Stimulated activated CD4-positive, alpha-beta T cell treated with anti-CD3 and anti-CD28 coated beads, Interleukin-12 subunit alpha, Interleukin-12 subunit beta, amount 100 ng/mL, for 4 hours (primary cell): ENCODE measurements at places on chromosomes 6 and 20.
A peak's percentile ranks its signal among the peaks of the same experiment; 100 is the strongest.

DNA sequence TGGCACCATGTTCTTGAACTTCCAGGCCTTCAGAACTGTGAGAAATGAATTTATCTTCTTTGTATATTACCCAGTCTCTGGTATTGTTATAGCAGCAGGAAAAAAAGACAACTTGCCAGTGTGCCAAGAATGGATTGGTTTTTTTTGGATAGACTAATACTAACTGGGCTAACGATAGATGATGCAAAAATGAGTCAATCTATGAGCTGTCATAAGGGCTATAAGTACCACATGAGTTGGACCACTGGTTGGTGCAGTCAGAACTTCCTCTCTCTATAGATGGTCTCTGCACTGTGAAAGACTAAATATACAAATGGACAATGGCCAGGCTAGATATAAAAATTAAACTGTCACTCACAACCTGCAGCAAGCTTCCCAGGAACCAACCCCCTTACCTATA is 87.6 kb upstream of the COL21A1 start:
- DNase-seq, result no peak

GRCh38 chr6:107894809-107895396 is 63.1 kb downstream of the SEC63 start:
- DNase-seq, result no peak

DNA sequence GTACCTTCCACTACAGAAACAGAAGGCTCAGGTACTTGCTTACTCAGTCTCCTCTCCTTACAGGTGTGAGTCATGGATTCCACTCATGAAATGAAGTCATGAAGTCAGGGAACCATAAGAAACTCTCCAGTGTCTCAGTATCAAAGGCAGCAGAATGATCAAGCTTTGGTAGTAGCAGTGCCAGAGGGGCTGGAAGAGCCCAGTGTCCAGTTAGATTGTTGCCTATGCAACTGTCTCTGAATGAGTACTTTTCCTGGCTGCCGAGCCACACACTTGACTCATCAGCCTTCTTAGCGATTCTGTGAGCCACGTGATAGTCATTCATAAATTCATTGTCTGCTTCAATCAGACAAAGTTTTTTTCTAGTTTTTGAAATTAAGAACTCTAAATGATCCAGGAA is 52.2 kb upstream of the DTNBP1 start:
- DNase-seq, result no peak

DNA sequence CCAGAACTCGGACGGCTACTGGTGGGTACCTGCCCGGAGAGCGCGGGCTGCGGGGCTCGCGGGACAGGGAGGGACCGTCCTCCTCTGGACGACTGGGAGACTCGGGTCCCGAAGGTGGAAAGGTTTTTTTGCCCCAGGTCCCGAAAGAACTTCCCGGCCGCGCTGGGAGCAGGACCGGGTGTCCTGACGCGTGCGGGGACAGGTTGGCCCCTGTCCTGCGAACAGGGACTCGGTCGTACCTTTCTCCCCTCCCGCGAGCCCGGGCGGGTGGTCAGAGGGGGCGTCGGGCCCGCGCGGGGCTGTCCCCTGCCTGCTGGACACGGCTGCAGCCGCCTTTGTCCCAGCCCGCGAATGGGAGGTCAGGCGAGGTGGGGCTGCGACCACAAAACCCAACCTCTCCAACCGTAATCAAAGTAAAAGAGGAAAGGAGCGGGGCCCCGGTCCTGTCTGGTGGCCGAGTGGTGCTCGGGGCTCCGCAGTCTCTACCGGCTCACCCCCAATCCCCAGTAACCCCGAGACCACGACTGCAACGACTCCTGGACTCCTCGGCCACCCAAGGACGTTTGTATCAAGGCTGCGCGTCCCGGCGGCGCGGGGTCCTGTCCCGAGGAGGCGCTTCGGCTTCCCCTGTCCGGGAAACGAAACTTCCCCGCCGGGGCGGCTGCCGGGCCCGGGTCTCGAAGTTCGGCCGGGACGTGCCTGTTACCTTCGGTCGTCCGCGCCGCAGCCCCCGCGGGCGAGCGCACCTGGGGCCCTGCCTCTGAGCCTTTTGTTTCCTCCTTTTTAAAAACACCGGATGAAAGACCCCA is 798 bp downstream of the DSP start:
- no peak for DNase-seq

- DNase-seq, result no peak
Measured at GRCh38 chr6:52547647-52548352, 29.1 kb downstream of the TRAM2 start.

DNA sequence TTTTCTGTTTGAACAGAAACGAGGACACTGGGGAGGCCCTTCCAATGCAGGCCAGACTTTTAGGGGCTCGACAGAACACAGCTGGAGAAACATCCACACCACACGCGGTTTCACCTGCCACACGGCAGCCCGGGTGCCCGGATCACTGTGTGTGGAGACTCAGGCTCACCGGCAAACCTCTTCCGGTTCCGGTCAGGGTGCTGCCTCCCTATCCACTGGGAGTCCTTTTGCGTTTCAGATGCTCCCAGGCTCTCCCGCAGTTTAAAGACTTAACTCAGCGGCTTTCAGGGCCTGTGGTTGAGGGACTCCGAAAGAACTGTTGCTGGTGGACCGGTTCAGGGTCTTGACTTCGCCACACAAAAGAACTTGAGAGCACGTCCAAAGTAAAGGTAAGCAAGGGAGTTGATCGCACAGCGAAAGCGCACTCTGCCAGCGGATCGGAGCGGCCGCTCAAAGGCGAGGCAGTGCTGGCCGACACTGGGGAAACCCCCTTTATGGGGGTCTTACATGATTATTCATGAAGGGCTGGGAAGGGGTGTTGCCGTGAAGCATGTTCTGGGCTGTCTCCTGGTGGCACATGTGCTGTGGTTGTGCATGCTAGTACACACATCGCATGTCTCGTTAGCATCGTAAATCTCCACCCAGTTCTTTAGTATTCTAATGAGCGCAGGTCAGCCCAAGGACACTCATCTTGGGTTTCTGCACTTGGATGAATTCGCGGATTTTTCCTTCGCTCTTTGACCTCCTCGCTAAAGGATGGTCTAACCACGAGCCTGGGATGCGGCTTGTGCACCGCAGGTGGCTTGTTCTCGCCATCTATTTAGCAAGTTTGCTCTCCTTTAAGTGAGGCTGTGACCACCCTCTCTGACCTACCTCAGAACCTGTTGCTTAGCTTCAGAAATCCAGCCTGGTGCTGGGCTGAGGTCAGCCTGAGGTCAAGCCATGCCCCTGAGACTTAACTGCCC is 180.3 kb downstream of the CDH26 start:
- peak; percentile 46 for DNase-seq

DNA sequence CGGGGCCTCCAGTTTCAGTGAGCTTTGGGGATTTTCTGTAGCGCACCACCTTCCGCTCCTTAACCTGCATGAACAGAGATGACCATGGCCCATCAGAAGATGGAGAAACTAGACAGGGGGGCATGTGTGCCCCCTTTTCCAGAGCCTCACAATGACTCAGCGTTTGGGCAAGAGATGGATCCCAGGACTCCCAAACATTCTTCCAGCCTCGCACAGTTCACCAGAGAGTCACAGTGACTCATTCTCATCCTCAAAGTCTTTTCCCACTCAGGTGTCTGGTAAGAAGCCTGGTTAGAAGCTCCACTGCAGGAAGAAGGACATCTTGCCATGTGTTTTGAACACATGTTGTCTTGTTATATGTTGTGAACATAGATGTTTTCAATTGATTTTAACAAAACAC is 76.2 kb upstream of the FRMD1 start:
- DNase-seq, result no peak

DNA sequence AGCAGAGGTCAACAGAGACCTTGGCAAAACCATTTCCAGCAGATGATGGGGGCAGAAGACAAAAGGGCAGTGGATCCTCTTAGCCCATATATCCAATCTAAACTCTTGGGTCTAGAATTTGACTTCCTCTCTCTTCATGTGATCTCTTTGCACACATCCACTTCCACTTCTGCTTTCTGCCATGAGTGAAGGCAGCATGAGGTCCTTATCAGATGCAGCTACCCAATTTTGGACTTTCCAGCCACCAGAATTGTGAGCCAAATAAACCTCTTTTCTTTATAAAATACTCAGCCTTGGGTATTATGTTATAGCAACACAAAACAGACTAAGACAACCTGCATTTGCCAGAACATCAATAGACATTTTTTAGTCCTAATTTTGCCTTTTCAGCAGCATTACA is 191.6 kb downstream of the ADAT2 start:
- no peak for DNase-seq

DNA sequence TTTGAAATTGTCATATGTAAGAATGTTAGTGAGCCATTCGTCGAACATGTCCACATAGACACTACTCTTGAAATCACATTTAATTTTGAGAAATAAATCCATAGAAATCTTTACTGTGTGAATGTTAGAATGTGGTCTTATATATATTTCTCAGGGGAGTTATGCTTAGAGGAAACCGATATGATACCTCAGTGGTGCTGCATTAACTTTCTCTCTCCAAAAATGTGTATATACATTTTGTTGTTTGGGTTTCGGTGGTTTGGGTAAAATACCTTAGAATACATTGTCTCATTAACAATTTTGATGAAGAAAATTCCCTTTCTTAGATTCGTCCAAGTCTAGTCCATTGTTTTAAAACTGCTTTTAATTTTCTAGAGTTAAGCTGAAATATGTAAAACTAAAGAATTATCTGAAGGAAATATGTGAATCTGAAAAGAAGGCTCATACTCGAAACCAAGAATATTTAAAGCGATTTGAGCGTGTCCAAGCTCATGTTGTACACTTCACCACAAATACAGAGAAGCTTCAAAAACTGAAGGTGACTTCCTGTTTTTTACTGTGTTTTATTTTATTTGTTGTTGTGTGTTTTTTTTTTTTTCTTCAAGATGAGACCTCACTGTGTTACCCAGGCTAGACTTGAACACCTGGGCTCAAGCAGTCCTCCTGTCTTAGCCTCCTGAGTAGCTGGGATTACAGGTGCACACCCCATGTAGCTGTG is 10.3 kb downstream of the KIZ start:
- DNase-seq, result no peak

- no peak for DNase-seq
Measured at GRCh38 chr20:25541676-25542075, 43.7 kb downstream of the NINL start.

DNA sequence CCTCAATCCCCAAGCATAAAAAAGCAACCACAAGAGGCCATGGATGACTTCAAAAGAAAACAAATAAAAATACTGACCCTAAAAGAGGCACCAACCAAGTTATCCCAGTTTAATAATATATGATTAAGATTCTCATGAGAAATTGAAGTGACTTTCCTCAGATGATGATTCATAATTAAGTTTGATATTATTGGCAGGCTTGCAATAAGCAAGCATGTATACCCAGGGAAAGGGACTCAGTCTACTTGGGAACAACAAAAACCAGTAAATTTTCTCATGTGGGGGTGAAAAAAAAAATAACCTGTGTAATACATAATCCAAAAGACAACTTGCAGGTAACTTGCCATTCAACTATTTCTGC is 19.6 kb downstream of the JAG1 start:
- no peak for DNase-seq

DNA sequence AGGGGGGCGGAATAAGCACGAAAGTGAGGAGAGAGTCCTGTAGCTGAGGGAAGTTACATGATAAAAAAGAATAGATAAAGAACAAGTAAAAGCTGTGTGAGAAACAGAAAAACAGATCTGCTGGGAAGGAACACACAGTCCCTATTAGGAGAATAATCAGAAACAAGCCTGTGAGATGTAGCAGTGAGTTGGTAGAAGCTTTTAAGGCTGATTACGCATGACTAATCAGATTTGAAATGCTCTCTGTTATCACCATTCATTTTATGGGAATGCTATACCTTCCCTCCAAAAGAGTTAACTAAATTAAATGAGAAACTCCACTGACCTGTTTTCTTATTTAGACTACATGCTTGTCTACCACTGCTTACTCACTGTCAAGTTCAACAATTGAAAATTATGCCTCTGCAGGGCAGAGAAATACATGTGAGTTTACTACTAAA is 15.8 kb downstream of the REPS1 start:
- DNase-seq, result no peak

DNA sequence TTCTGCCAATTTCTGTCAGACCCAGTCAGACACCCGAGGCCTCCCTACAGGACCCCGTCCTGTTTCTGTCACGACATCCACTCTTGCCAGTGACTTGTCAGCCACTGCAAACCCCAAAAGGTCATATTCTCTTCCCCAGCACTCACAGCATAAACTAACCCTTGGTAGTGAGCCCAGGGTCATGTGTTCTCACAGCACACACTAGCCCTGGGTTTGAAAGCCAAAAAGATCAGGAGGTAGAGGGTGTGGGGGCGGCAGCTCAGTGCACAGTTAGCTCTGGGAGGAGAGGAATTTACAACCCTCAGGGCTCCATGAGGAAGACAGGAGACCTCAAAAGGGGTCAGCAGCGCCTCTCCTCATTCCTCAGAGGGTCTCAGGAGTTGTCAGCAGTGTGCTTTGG is 9.9 kb upstream of the SNX9 start:
- DNase-seq, result no peak
